Activated T-helper 1 cell treated with anti-CD3 and anti-CD28 coated beads, Interleukin-12 subunit alpha, Interleukin-12 subunit beta, Interleukin-2, Interleukin-4 antibody, amounts not matched to agents 30 ng/mL and 10 ng/mL and 1 ng/mL, durations not matched to agents 14 hours and 24 hours and 36 hours (primary cell): ENCODE measurements at places on chromosomes 7 and 10. TPM values are rescaled to one million over a fixed set of nuclear protein-coding genes. Genes with fewer than 3 reads are reported as not detected.

The RBP3 gene
- not detected in 2 replicates for total RNA-seq

The ERVW-1 gene
- not detected in 2 replicates for total RNA-seq

- no peaks in the 10 kb centered on the region for H3K27me3 ChIP-seq
- peaks cover 31% of the 10 kb centered on the region for H3K4me1 ChIP-seq
- H3K27ac ChIP-seq = no peak overlapping the region
- no peak for DNase-seq
- H3K36me3 ChIP-seq = no peaks in the 10 kb centered on the region
Measured at GRCh38 chr10:91418416-91418815, 8.3 kb downstream of the HECTD2 start.

The CSGALNACT2 gene
- total RNA-seq = 30.3 and 32.0 TPM in 2 replicates

GRCh38 chr10:14384116-14384730 lies 53.5 kb upstream of the FRMD4A start:
- no peak overlapping the region for H3K4me3 ChIP-seq
- peaks cover 27% of the 10 kb centered on the region for H3K27me3 ChIP-seq
- H3K36me3 ChIP-seq = no peaks in the 10 kb centered on the region
- DNase-seq = no peak

The CYP2C9 gene
- not detected in 2 replicates for total RNA-seq

GRCh38 chr7:32511791-32512190 lies 16.5 kb downstream of the AVL9 start:
- no peak overlapping the region for H3K27ac ChIP-seq
- no peaks in the 10 kb centered on the region for H3K27me3 ChIP-seq
- H3K4me1 ChIP-seq = peaks cover 45% of the 10 kb centered on the region
- H3K36me3 ChIP-seq = peaks cover 27% of the 10 kb centered on the region
- no peak overlapping the region for H3K4me3 ChIP-seq
- no peak for DNase-seq

The TFR2 gene
- total RNA-seq = 13.8 and 15.0 TPM in 2 replicates

DNA sequence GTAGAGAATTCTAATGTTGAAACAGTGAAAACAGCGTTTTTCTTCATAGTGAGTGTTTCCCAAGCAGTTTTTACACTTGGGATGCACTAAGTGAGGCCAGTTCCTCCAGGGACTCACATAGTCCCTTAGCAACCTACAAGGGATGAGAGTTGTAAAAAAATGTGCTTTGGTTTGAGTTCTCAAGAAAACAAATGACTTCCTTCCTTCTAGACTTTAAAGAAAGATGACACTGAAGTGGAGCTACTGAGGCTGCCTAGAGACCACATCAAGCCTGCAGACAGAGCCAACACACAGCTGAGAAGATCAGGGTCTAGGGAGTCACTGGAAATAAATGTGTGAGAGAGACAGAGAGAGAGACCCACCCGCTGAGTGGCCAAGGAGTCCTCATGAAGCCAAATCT lies 264.4 kb downstream of the TNS3 start:
- H3K4me1 ChIP-seq = peaks cover 13% of the 10 kb centered on the region
- H3K36me3 ChIP-seq = no peaks in the 10 kb centered on the region
- peaks cover 2% of the 10 kb centered on the region for H3K27me3 ChIP-seq
- DNase-seq = no peak
- no peak overlapping the region for H3K4me3 ChIP-seq
- no peak overlapping the region for H3K27ac ChIP-seq

The FASTK gene
- total RNA-seq = 92.6 and 96.3 TPM in 2 replicates

DNA sequence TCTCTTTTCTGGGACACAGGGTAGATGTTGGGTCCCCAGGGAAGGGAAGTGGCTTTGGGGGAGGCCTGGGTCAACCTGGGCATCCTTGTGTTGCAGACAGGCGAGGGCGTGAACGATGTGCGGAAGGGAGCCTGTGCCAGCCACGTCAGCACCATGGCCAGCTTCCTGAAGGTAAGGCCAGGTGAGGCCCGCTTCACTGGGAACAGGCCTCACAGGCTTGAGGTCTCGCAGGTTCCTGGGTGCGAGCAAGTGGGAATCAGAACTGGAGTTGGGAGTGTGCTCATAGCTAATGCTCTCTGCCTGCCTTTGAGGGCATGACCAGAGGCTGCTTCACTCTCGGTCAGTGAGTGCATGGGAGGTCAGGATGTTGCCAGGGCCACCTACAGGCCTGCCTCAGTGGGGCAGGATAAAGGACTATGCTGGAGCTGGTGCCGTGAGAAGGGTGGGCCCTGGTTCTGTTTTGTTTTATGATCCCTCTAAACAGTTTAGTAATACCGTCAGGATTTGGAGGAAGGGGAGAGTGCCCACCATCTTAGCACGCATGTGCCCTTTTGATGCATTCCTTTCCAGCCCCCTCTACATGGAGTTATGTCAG lies 8.4 kb downstream of the DBNL start:
- peaks cover 30% of the 10 kb centered on the region for H3K4me1 ChIP-seq
- no peaks in the 10 kb centered on the region for H3K27me3 ChIP-seq
- no peak overlapping the region for H3K4me3 ChIP-seq
- H3K27ac ChIP-seq = no peak overlapping the region

The FAM171A1 gene
- 0.96 and 1.5 TPM in 2 replicates for total RNA-seq

GRCh38 chr7:108372618-108373017 lies 83.6 kb downstream of the NRCAM start:
- no peak overlapping the region for H3K4me3 ChIP-seq
- H3K36me3 ChIP-seq = no peaks in the 10 kb centered on the region
- no peaks in the 10 kb centered on the region for H3K27me3 ChIP-seq
- DNase-seq = no peak

DNA sequence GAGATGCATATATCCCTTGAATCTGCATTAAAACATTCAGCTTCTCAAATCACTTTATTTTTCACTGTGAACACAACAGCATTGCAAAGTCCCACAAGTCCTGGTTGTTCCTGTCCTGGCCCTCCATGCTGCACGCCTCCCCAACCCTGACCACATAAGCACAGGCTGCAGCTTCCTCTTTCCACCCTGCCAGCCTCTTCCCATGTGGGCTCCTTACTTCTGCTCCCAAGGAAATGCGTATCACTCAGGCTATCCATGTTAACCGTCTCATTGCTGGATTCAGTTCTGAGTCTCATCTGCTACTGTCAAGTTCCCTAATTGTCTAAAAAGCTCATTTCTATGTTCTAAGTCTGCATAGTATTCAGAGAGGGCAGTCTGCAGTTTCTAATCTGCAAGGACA lies 89.7 kb upstream of the ZPBP start:
- no peak for DNase-seq
- peaks cover 9% of the 10 kb centered on the region for H3K27me3 ChIP-seq
- no peak overlapping the region for H3K4me3 ChIP-seq
- no peaks in the 10 kb centered on the region for H3K36me3 ChIP-seq

- H3K27ac ChIP-seq = no peak overlapping the region
- no peaks in the 10 kb centered on the region for H3K4me1 ChIP-seq
- no peak overlapping the region for H3K4me3 ChIP-seq
- DNase-seq = no peak
Measured at GRCh38 chr10:21057989-21058388, 160.9 kb upstream of the NEBL start.

DNA sequence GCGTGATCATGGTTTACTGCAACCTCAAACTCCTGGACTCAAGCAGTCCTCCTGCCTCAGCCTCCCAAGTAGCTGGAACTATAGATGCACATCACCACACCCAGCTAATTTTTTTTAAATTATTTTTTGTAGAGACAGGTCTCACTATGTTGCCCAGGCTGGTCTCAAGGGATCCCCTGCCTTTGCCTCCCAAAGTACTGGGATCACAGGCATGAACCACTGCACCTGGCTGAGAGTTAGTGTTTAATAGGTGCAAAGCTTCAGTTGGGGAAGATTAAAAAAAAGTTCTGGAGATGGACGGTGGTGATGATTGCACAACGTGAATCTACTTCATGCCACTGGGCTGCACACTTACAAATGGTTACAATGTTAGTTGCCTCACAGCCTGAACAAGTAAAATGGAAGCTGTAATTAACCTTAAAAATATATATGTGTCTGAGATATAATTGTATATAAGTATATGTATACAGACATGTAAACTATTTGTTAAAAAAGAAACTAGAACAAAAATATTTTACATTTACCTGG lies 106.4 kb upstream of the ZNF438 start:
- H3K27me3 ChIP-seq = no peaks in the 10 kb centered on the region
- DNase-seq = no peak
- H3K27ac ChIP-seq = no peak overlapping the region
- H3K4me3 ChIP-seq = no peak overlapping the region
- H3K4me1 ChIP-seq = peaks cover 44% of the 10 kb centered on the region
- peaks cover 2% of the 10 kb centered on the region for H3K36me3 ChIP-seq

The ITGA8 gene
- total RNA-seq = not detected in 2 replicates

DNA sequence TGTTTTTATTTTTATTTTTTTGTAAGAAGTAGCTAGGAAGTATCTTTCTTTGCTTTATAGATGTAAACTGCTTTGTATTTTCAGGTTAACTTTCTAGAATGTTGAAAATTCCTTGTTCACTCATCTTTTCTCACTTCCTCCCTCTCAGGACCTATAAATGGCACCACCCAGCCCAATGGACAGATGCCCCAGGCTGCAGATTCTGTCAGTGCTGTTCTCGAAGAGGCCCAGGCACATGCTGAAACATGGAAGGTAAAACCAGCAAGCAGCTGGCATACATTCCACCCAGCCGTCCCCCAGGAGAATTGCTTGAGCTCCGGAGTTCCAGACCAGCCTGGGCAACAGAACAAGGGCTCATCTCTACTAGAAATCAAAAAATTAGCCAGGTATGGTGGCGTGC lies 47.1 kb upstream of the PDSS1 start:
- DNase-seq = no peak
- H3K36me3 ChIP-seq = no peaks in the 10 kb centered on the region
- H3K27ac ChIP-seq = no peak overlapping the region
- H3K4me3 ChIP-seq = no peak overlapping the region
- no peaks in the 10 kb centered on the region for H3K4me1 ChIP-seq

- no peaks in the 10 kb centered on the region for H3K36me3 ChIP-seq
- DNase-seq = no peak
- no peaks in the 10 kb centered on the region for H3K27me3 ChIP-seq
- no peak overlapping the region for H3K27ac ChIP-seq
Measured at GRCh38 chr10:61839916-61840315, 61.6 kb upstream of the ARID5B start.

The TUBB8 gene
- total RNA-seq = not detected in 2 replicates

DNA sequence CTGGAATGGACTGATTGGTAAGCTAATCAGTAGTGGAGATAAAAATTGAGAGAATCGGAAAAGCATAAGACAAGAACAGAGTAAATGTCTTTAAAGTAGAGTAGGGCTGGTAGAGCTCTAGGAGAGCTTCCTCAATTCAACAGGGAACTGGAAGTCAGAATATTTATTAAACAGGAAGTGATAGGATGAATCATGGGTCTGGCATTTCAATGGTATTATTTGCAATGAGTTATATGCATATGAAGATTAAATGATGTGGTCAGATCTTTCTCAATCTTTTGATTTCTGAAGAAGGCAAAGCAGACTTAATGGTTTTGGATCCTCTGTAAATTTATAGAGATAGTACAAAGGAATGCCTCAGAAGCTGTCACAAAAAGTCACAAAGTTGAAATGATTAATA lies 349.0 kb downstream of the HPSE2 start:
- no peaks in the 10 kb centered on the region for H3K27me3 ChIP-seq
- H3K27ac ChIP-seq = no peak overlapping the region
- no peaks in the 10 kb centered on the region for H3K4me1 ChIP-seq

DNA sequence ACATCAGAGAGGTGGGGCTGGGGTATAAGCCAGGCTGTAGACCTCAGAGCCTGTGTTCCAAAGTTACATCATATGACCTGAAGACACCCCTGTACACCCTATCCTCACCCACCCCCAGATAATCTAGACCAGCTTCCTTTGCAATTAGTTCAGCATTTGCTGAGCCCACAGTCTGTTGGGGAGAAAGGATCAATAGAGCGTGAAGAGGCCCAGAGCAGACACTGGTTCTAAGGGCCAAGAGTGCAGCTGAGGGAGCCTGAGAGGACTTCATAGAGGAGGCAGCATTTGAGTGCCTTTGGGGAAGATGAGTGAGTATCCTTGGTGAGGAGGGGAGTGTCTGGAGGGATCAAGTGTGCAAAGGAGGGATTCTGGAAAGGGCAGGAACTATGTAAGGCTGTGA lies 58.6 kb downstream of the PRF1 start:
- no peaks in the 10 kb centered on the region for H3K4me1 ChIP-seq
- DNase-seq = no peak
- H3K4me3 ChIP-seq = no peak overlapping the region
- no peak overlapping the region for H3K27ac ChIP-seq
- peaks cover 7% of the 10 kb centered on the region for H3K27me3 ChIP-seq

GRCh38 chr7:22430457-22430856 lies 69.5 kb downstream of the STEAP1B start:
- peaks cover 2% of the 10 kb centered on the region for H3K27me3 ChIP-seq
- DNase-seq = no peak
- H3K4me1 ChIP-seq = peaks cover 4% of the 10 kb centered on the region
- H3K27ac ChIP-seq = no peak overlapping the region

The EDRF1 gene
- total RNA-seq = 43.4 and 43.9 TPM in 2 replicates

The GSTO2 gene
- 1.1 and 1.2 TPM in 2 replicates for total RNA-seq

DNA sequence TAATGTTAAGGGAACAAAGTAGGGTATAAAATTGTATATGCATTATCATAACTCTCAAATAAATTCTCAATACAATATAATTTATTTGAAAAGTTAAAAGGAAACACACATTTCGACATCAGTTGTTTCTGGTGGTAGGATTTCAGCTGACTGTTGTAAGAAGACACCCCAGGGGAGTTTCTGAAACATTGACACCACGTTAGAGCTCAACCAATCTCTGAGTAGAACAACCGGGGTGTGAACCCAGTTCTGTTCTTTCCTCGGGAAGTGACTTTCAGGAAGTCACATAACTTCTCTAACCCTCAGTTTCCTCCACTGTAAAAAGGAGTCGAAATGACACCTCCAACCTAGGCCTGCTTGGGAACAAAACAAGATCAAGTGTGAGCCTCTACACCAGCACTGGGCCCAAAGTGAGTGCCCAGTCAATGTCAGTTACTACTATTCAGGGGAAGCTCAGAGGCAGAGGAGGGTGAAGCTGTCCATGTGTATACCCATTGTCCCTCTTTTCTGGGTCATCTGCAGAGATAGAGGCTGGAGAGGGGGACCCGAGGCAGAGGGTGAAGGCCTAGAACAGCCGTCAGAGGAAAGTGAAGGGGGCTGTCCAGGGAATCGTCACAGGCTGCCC lies 67.1 kb downstream of the AOAH start:
- H3K4me3 ChIP-seq = no peak overlapping the region
- DNase-seq = no peak
- peaks cover 10% of the 10 kb centered on the region for H3K36me3 ChIP-seq
- peaks cover 15% of the 10 kb centered on the region for H3K4me1 ChIP-seq
